ENCODE measurements at places on chromosomes 2 and 18.

- DNase-seq, result no peak
These were observed 119.6 kb downstream of the FEZ2 start for GRCh38 chr2:36478332-36478738.

- no peak for DNase-seq
These were observed 369.1 kb downstream of the SETBP1 start for GRCh38 chr18:45049578-45050319.

GRCh38 chr2:16624436-16624780 lies 41.2 kb downstream of the CYRIA start:
- no peak for DNase-seq

DNA sequence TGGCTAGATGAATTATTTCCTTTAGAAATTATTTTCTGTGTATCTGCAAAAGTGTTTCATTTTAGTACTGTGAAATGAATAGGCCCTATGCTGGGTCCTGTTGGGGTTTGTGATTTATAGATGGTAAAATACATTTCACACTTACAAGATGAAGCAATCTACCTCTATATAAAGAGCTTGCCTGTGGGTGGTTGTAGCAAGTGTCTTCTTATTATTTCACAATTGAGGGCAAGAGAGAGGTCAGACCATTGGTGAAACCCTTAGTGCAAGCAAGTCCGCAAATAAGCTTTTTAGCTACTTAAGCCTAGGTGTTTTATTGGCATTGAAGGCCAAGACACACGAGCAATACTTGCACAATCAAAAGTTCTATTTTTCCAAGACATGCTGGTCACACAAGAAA lies 153.1 kb downstream of the FMNL2 start:
- no peak for DNase-seq

- DNase-seq, result peak; percentile 55
These were observed 210.9 kb upstream of the SMAD7 start for GRCh38 chr18:49161627-49162026.

GRCh38 chr18:45441110-45441847 lies 174.0 kb upstream of the SLC14A2 start:
- no peak for DNase-seq

GRCh38 chr2:240455272-240455646 lies 19.8 kb downstream of the GPC1 start:
- no peak for DNase-seq

DNA sequence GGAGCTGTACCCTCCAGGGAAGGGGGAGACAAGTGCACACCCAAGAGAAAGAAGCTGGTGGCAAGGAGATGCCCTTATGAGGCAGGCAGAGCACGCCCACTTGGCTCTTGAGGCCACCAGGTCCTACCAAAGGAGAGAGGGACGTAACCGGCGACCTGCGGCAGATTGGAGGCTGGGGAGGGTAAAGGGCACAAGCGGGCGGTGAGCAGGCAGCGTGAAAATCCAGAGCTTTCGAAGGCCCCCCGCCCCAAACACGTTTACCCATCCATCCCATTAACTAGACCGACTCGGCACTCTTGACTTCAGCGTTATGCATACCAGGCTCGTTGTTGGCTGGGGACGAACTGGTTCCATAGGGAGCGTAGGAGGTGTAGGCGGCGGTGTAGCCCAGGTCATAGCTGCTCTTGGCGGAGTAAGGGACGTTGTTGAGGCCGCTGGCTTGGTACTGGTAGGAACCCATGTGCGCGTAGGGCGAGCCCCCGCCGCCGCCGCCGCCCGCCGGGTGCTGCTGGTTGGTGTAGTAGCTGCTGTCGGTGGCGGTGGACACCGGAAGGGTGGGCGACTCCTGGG lies 794 bp downstream of the DLX2 start:
- DNase-seq, result peak; percentile 45

- no peak for DNase-seq
These were observed 80.4 kb downstream of the LCLAT1 start for GRCh38 chr2:30527411-30527810.

DNA sequence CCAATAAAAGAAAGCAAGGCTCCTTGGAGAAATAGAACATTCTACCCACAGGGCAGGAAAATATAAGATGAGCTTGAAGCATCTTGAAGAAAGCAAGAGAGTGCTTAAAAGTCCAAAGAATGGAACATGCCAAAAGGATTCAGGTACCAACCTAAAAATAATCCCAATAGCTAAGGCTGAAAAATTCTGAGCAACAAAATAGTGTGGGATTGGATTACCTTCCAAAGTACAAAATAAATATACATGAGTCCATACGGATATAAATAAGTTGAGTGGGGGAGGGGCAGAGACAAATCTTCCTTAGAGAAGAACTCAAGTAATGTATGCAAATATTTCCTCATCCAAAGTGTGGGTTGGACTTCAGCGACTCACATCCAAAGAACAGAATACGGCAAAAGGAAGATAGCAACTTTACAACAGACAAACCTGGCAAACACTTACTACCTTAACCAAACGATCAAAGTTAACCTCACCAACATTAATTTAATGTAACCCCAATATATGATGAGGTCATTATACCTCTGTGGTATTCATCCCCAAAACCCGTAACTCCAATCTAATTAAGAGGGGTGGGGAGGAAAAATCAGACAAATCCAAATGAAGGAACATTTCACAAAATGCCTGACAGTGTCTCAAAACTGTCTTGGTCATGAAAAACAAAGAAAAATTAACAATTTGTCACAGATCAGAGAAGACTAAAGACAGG lies 26.9 kb downstream of the MEMO1 start:
- no peak for DNase-seq

All from activated CD4-positive, alpha-beta memory T cell treated with anti-CD3 and anti-CD28 coated beads, Interleukin-2, amount 10 ng/mL, durations not matched to agents 7 days and 5 days (primary cell).